ENCODE measurements at places on chromosomes 7 and 10. TPM values are rescaled to one million over a fixed set of nuclear protein-coding genes. Genes with fewer than 3 reads are reported as not detected.

HOXA3 gene
- not detected for total RNA-seq

FKBP9 gene
- total RNA-seq: 0.37 TPM

HNRNPF gene
- 347 TPM for total RNA-seq

TRIM24 gene
- total RNA-seq: 22.6 TPM

FAM25G gene
- not detected for total RNA-seq

AMZ1 gene
- total RNA-seq: 0.17 TPM

C10orf105 gene
- 0.30 TPM for total RNA-seq

TRIM56 gene
- total RNA-seq: 77.4 TPM

CTAGE4 gene
- total RNA-seq: 1.0 TPM

C7orf57 gene
- 0.40 TPM for total RNA-seq

DDC gene
- not detected for total RNA-seq

EGR2 gene
- 1.4 TPM for total RNA-seq

DNA sequence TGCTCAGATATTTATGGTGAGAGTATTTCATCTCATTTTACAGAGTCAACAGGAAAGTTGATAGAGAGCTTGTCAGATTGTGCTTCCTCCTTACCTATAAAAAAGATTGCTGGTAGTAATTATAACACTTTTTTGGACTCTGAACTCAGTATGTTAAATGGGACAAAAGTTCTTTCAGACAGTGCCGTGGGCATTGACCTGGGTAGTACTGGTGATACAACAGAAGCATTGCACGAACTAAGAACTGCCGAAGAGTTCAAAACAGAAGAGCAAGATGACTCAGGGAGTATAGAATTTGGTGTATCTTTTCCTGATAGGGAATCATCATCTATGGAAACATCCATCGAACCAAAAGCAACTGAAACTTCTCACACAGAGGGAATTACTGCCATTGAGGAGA, 58.6 kb downstream of the LOXL4 start:
- no peak for DNase-seq

- no peak for DNase-seq
Observed at GRCh38 chr7:76108540-76109233, 60.8 kb downstream of the MDH2 start.

- no peak for DNase-seq
Observed at GRCh38 chr7:128827971-128828711, 2.1 kb upstream of the FLNC start.

DNA sequence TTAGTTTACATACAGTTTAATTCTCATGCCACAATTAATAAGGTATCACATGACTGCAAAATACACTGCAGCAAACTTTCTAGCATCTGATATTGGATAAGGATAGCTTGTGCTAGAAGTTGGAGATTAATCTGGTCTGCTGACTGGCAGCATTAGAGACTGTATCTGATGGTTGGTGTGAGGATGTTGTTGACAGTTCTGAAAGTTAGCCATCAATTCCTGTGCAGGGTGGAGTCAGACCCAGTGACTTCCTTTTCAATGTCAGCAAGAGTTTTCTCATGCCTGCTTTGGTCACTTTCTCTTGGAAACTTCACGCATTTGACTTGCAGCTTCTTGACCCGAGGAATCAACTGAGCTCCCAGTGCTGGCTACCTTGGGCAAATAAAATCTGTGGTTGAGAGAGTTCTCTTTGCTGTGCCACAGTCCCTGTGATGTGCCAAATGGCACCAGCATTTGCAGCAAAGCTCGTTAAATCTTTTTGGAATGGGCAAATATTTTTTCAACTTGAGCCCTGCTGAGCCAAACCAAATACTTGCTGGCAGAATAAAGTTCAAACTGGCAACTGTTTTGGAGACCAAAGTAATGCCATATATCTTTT, 233.0 kb downstream of the TRIL start:
- DNase-seq: no peak

DNA sequence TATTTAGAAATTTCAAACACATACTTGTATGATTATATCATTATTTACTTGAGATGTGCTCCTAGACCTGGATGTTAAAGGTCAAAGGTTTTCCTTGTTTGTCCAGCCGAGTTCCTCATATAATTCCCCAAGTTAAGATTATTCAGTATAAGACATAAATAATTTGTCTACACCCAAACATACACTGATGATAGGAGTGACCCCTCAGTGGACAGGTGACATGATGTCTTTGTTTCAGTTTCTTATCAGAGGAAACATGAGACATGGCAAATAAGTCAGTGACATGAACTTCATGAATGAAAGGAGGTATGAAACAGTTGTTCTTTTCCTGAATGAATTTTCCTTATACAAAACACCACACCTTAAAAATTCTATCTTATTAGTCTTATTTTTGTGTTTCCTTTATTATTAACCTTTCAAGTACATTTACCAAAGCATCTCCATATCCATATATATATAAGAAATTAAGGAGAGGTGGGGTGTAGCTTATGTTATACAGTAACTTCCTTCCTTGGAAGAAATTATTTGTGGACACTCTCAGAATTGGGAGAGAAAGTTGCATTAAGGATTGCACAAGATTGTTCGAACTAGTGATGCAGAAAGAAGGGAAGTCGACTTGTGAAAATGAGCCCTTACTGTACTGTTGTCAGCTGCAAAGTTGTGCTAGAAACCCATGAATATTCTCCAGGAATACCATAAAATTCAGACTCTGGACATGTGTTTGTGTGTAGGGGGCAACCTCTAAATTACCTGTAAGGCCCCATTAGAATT, 60.5 kb downstream of the POM121L12 start:
- DNase-seq: no peak

DNA sequence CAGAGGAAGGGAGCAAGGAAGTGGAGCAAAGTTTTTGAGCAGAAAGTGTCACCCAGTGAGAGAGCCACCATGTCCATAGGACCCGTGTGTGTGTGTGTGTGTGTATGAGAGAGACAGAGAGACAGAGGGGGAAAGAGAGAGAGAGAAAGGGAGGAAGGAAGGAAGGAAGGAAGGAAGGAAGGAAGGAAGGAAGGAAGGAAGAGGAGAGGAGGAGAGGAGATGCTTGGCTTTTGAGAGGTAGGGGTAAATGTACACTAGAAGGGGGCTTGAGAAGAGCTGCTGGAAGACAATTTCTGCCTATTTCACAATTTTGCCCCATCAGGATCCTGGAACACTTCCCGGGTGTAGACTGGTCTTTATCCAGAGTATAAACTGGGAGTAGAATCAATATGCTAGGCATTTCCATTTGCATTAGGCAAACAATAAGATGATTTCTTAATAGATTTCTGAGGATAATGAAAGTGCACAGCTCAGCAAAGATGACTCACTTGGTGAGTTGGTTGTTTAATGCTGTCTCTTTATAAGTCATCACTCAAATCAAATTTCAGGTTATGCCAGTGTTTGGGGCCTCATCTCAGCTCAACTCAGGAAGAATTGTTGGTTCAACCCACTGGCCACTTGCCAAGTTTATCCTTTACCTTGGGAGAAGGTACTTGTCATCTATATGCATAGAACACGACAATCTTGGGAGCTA, 70.0 kb upstream of the FAM13C start:
- no peak for DNase-seq

DNA sequence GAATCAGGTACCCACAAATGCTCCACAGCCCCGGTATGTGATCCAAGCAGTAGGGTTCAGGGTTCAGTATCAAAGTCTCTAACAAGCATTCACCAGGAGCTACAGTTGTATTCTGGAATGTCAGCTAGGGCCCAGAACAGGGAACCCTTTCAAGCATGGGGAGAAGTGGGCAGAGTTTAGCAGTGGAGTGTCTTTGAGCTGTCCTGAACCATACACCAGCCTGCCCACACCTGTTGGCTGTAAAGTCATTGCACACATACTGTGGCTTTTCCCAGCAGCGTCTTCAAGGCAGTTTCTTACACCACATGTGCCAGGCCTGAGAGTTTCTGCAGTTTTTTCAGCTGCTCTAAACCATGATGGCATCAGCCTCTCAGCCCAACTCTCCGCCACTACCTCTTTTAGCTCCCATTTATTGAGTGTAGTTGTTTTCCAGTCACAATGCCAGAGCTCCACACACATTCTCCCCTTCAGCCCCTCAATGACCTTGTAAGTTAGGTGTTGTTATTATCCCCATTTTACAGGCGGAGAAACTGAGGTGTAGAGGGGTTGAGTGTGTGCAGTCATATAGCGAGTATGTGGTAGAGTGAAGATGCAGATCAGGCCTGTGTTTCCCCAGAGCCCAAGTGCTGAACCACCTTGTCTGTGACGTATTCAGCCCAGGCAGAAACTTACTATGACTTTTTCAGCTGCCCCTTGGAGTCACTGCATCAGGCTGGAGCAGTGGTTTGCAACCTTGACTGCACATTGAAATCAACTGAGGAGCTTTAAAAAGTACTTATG, 83.1 kb downstream of the CHN2 start:
- DNase-seq: no peak

- no peak for DNase-seq
Observed at GRCh38 chr7:111561654-111561903, 713 bp downstream of the IMMP2L start.

- DNase-seq: no peak
Observed at GRCh38 chr10:28060031-28060607, 61.2 kb upstream of the ODAD2 start.

GRCh38 chr10:71127104-71127503, 85.3 kb upstream of the UNC5B start:
- DNase-seq: no peak

GRCh38 chr10:32149252-32149955, 93.2 kb upstream of the KIF5B start:
- no peak for DNase-seq

GRCh38 chr7:49839863-49840645, 66.6 kb downstream of the VWC2 start:
- no peak for DNase-seq

- DNase-seq: peak; percentile 74
Observed at GRCh38 chr7:97006055-97006815, 882 bp downstream of the DLX6 start.

GRCh38 chr10:95285556-95285955, 5.2 kb downstream of the PDLIM1 start:
- DNase-seq: no peak

DNA sequence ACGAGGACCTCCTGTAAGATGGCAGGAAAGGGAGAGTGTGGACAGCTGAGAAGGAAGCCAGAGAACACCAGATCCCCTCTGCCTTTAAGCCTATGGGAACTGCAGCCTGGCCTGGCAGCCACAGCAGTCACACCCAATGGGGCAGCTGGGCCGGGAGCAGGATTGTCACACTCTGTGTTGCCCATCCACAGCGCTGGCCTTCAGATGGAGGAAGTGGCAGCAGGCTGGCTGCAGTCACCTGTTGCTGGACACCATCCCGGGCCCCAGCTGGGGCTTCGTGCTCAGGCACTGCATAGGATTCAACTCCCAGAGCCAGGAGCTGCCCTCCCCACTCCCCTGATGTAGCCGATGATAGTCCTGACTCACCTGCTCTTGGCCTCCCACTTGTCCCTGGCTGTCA, 114.4 kb downstream of the COL13A1 start:
- no peak for DNase-seq

GRCh38 chr7:151756866-151757265, 120.0 kb downstream of the PRKAG2 start:
- no peak for DNase-seq

DNA sequence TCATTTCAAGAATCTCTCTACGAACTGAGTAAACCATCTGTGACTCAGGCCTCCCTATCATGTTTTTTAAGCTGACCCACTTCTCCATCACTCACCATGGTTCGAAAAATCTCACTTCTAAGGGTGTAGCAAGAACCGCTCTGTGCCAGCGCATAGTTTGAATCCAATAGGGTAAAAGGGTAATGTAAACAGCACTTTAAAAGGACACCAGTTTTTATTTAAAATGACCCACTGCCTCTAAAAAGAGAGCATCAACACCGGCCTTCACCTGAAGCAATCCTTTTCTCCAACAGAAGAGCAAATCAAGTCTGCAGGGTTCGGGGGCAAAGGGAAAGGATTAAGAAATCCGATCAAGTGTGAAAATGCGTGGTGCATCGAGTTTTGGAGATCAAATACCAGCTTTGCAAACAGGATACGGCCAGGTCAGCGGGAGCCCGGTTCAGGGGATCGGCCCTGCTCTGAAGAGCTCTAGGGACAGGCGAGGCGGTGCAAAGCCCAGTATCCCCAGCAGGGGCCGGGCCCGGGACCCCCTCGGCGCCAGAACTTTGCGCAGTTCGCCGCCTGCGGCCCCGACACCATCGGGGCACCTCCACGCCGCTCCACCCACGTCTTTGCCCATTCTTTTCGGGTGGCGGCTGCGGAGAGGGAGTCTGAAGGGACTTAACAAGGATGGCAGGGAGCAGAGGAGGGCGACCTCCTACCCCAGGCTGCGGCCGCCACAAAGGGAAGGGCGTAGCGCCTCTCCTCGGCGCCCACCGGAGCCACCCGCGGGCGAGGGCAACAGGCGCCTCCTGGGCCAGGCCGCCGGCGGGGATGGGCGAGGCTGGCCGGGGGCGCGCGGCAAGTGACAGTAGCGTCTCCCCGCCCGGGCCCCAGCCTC, 842 bp downstream of the NMT2 start:
- peak; percentile 73 for DNase-seq

GRCh38 chr10:796233-796632, 106.8 kb upstream of the DIP2C start:
- no peak for DNase-seq

GRCh38 chr7:131540491-131541162, 15.8 kb downstream of the PODXL start:
- no peak for DNase-seq

- DNase-seq: no peak
Observed at GRCh38 chr10:48533951-48534720, 70.7 kb downstream of the ARHGAP22 start.

GRCh38 chr10:71970331-71970730, 6.1 kb downstream of the CHST3 start:
- no peak for DNase-seq

Measured in activated naive CD8-positive, alpha-beta T cell treated with anti-CD3 and anti-CD28 coated beads, Interleukin-2, amount 10 ng/mL, durations not matched to agents 7 days and 5 days (primary cell).